ENCODE measurements at places on chromosomes 2 and 18. TPM values are rescaled to one million over a fixed set of nuclear protein-coding genes. Genes with fewer than 3 reads are reported as not detected.

The ZNF407 gene
- 10.6 TPM for total RNA-seq

The ITGAV gene
- 83.3 TPM for total RNA-seq

The ALPP gene
- not detected for total RNA-seq

The IMPACT gene
- total RNA-seq: 18.9 TPM

The TCF7L1 gene
- 17.3 TPM for total RNA-seq

The GPR75 gene
- 1.3 TPM for total RNA-seq

The NAT8 gene
- not detected for total RNA-seq

The HOXD12 gene
- total RNA-seq: not detected

The FSHR gene
- total RNA-seq: 0.31 TPM

The GCKR gene
- total RNA-seq: 1.2 TPM

The TMEM163 gene
- total RNA-seq: 11.6 TPM

DNA sequence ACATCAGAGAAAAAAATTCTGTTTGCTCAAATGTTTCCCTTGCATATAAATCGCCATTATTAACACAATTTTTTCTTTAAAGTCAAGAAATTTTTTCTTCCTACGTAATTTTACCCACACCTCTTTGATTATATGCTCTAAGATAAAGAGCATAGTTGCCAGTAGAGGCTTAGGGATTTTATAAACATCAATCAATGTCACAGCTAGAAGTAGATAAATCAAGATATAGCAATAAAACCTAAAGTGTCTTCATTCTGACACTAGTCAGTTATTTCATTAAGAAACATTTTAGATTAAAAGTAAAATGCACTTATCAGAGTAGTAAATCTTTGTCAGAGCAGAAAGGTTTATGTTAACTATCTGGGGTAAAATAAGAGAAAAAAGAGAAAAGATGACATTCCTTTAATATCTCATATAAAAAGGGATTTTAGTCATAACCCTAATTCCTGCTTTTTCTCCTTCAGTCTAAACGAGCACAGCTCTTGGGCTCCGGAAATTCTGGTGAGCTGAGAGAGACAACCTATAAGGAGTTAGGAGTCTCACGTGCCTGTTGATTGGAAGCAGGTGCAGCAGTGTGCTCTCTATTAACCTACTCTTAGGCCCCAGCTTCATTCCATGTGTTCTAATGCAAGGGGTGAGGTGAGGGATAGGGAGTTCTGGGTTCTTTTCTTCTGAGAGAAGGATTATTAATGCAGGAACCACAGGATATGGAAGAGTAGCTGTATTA lies 172.4 kb upstream of the GULP1 start:
- no peak for DNase-seq

DNA sequence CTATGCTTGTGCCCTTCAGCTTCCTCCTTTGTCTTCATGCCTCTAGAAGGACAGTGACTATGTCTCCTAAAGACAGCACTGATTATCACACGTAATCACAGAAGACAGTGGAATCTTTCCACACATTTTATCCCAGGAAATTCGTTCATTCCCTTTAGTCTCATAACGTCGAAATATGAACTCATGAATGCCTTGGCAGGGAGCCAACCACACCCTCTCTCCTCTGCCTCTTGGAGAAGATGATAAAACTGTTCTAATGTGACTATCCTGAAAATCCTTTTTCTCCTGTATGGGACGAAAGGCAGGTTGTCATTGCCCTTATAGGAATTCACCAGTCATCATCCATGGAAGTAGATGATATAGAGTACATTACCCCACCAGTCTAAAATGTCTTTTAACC lies 726.6 kb upstream of the FANCL start:
- DNase-seq: peak; percentile 30

DNA sequence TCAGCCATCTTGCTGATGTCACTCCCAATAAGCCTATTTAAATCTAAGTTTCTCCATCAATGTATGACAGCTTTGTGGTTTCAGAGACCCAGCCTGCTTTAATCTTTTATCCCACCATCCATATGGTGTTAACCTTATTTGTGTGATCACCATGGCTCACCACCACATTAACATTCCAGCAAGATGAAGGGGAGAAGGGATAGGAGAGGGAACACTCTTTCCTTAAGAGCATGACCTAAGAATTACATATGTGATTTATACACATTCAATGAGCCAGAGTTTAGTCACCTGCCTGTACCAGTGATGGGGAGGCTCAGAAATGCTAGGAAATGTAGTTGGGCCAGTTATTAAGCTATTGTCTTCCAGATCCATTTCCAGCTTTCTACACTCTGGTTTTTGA lies 44.5 kb upstream of the CHN1 start:
- no peak for DNase-seq

- no peak for DNase-seq
Measured at GRCh38 chr18:37742436-37742835, 176.8 kb upstream of the CELF4 start.

DNA sequence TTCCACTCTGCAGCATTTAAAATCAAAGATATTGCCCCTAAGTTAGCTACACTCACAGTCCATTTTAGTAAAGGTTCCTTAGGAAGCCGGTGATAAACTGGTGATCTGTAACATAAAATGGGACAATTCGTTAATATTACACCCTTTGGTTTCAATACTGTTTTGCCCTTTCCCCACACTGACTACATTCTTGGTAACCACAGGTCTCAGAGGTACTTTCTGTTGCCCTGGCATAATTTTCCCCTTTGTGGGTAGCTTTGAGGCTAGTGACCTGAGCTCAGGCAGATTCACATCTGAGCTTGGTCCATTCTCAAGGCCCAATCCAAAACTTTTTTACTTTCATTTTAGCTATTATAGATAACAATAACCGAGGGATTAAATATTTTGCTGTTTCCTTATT lies 32.9 kb upstream of the CSRNP3 start:
- DNase-seq: no peak

DNA sequence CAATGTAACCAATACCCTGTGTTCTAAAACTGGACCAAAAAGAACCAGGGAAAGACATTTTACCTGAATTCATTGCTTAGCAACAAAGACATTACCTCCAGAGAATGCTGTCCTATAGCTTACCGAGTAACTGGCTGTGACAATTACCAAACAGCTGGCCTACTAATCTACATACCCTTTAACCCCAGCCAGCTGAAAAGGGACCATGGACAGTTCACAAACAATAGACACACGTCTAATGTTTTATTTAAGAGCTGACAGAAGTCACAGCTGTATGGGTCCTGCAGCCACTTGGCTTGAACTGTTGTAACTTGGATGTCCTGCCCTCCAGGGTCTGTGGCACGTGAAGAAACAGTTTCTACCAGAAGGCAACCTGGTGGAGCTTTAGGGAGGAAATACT lies 130.1 kb upstream of the EFEMP1 start:
- DNase-seq: no peak

DNA sequence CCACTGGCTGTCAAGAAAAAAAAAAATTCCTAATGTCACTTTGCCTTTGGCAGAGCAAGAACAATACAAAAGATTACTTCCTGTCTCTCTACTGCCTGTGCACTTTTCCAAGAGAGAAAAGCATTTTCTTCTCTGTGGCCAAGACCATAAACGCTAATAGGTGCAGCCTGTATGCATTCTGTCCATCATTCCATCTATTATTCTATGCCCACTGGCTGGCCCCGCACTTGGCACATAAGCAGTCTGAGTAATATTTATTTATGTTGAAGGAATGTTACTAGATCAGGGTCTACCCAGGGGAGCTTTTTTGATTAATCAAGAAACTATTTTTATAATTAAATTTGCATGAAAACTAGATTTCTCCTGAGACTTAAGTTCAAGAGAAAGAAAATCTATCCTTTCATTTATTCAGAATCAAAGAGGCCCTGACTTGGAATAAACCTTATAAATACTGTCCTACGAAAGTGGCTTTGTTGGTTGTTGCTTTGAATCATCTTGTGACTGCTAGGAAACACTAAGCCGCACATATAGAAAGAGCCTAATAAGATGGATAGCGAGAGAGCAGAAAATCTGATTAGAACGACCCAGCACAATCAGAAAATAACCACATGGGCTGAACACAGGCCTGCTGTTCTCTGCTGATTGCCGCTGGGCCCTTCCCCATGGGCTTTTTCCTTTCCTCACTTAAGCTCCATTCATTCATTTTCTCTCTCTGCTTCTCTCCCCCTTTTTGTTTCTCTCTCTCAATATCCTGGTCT lies 59.4 kb downstream of the MMADHC start:
- no peak for DNase-seq

- DNase-seq: no peak
Measured at GRCh38 chr18:76952747-76953146, 130.4 kb downstream of the ZNF236 start.

DNA sequence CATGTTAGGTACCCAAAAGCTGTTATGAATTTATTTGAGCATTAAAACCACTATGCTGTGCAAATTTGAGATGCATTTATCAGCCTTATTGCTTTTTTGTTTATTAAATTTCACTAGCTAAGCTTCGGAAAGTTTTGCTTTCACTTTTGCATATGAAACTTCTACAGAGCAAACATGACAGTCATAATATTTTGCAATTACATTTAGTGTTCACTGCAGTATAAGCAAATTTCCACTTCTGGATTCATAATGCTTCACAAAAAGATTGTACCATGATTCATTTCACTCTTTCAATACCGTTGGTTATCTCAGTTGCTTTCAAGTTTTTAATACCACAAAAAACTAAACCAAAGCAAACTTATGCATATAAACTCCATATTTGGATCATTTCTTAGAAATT lies 228.7 kb upstream of the SLC8A1 start:
- no peak for DNase-seq

- peak; percentile 53 for DNase-seq
Measured at GRCh38 chr2:62293490-62294271, 97.8 kb downstream of the B3GNT2 start.

DNA sequence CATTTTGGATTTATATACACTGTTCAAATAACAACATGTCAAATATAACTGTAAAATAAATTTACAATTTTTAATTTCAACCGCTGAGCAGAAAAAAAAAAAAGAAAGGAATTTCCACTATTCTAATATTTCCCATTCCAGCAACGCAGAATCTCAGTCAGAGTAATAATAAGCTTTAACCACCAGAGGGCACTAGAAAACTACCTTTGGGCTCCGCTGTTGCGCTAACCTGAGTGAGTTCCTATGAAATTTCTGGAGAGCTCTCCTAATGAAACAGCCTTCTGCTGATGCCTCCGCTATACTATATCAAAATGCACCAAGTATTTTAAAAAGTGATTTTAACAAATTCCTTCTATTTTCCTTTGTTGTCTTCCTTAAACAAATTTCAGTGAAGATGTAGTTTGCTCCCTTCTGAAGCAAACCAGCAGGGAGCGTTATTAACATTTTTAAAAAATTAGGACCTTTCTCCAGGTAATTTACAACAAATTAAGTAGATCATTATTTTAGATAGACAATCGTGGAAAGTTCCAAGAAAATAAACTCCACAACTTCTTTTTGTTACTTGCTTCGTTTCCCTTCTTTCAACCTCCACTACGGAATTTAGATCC lies 23.0 kb downstream of the ERMN start:
- DNase-seq: no peak

DNA sequence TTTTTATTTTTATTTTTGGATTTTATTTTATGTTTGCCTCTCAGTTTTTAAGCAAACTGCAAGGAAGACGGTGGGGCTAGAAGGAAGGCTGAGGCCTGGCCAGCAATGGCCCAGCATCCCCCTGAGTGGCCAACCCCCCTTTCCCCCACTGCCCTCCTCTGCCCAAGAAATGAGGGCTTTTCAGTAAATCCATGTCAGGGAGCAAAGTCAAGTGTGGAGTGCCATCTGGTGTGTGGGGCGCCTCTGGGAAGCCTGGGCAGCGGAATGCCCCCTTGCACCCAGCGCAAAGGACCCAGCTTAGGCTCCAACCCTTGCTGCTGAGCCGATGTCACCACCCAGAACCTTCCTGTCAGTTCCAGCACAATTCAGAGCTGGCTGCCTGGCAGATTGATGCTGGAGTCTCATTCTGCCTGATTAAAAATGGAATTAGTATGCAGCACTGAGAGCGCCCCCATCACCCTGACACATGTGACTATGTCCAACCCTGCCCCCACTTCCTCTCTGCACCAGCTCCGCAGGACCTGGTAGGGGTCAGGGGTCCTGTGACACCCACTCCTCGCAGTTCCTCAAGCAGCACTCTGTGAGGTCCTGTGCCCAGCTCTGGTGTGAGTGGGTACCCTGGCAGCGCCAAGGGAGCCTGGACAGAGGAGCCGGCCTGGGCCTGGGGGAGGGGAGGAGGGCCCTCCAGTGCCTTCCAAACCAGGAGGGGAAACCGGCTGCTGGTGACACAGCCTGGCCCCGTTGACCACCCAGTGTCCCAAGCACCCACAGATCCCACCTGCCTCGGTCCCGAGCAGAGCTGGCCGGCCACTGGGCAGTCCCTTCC lies 9.2 kb upstream of the ALPP start:
- no peak for DNase-seq

- DNase-seq: no peak
Measured at GRCh38 chr2:138949517-138949916, 169.3 kb upstream of the NXPH2 start.

DNA sequence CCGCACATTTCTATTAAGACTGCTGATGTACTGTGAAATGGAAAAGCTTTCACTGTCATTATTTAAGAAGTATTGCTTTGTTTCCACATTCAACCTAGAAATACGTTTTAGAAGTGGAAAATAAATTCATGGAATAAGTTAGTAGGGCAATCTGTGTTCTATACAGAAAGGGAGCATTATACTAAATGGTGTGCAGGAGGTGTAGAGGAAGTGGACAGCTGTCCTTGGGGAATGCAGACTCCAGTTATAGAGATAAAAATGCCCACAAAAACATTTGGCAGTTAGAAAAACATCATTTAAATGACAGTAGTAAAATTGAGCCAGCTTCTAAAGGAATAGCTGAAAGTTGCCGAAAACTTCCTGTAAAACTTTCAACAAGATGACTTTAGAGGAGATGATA lies 46.8 kb downstream of the PIK3C3 start:
- DNase-seq: no peak

DNA sequence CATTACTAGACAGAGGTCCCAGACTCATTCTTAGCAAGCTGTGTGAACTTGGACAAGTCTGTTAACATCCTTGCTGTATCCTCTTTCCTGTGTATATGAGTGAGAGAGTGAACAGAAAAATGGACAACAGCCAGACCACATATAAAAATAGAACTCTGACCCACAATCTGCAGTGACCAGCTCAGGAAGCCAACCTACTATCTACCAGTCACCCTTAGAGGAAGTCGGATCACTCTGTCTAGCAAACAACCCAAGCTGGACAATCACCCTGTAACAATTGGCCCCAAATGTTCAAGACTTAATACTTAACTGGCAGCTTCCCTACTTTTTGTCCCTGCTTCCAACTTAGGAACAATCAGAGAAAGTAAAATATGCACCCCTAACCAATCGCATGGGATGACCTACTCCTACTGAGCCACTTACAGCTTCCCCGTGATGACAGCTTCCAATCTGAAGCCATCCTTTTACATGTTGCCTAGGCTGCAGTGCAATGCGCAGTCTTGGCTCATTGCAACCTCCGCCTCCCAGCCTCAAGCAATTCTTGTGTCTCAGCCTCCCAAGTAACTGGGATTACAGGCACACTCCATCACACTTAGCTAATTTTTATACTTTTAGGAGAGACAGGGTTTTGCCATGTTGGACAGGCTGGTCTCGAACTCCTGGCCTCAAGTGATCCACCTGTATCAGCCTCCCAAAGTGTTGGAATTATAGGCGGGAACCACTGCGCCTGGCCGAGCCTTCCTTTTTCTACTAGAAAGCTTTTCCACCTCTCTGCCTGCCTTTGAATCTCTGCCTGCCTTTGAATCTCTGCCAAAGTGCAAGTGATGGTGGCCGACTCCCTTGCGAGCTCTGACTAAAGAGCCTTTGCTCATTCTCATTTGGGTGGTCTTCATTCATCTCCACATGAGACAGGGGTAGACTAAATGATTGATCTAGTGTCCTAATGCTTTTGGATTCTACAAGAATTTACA lies 158.3 kb upstream of the NDUFV2 start:
- no peak for DNase-seq

GRCh38 chr2:218221000-218221399 lies 4.0 kb downstream of the ARPC2 start:
- no peak for DNase-seq

GRCh38 chr2:8644605-8645175 lies 37.2 kb upstream of the ID2 start:
- DNase-seq: no peak
